Stimulated activated CD4-positive, alpha-beta T cell treated with anti-CD3 and anti-CD28 coated beads, Interleukin-4, amount 100 ng/mL, for 24 hours (primary cell): ENCODE measurements at places on chromosomes 16 and 17.

DNA sequence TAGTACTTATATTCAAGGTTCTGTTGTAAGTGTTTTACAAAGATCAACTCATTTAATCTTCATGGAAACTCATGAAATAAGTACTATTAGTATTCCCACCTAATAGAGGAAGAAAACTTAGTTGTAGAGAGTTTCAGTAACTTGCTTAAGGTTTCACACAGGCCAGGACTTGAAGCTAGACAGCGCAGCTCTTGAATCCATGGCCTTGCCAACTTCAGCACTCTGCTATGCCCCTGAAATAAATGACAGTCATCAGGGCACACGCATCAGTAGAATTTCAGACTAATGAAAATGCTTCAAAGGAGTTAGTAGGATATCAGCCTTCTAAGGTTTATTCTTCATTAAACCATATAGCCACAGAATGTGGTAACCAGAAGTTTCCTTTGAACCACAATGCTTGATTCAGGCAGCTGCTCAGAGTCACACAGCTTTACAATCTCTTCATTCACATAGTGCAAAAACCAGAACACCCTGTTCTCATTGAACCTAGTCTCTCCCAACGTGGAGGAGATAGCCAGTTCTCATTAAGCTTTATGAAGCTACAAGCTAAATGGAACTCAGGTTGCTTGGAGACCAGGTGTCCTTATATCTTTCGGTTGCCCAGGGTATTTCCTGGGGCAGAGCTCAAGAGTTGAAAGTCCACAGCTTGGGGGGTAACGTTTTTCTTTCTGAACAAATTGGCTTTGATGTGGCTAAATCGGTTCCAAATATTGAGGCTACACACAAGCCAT is 39.7 kb downstream of the KCNJ2 start:
- no peak for DNase-seq

DNA sequence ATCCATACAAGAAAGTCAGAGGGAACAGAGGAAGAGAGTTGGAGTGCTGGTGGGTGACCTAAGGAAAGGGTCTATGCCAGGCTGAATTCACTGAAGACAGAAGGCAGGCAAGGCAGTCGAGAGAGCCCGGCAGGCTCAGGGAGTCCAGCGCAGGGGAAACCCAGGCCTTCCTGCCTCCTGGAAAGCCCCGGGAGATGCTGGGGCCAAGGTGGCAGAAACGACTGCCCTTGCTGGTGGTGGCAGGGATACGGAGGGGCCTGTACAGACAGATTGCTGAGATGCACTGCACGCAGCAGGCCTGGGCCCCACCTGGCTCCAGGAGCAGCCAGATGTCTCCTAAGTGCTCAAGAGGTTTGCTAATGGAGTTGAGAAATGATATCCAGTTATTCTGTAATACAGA is 59.8 kb downstream of the GTF3C1 start:
- DNase-seq, result no peak

GRCh38 chr17:17041018-17041521 is 1.2 kb upstream of the MPRIP start:
- no peak for DNase-seq

- no peak for DNase-seq
Observed at GRCh38 chr16:21244518-21245215, 11.2 kb downstream of the ANKS4B start.
